ENCODE measurements at places on chromosomes 2 and 18.
A peak's percentile ranks its signal among the peaks of the same experiment; 100 is the strongest.

DNA sequence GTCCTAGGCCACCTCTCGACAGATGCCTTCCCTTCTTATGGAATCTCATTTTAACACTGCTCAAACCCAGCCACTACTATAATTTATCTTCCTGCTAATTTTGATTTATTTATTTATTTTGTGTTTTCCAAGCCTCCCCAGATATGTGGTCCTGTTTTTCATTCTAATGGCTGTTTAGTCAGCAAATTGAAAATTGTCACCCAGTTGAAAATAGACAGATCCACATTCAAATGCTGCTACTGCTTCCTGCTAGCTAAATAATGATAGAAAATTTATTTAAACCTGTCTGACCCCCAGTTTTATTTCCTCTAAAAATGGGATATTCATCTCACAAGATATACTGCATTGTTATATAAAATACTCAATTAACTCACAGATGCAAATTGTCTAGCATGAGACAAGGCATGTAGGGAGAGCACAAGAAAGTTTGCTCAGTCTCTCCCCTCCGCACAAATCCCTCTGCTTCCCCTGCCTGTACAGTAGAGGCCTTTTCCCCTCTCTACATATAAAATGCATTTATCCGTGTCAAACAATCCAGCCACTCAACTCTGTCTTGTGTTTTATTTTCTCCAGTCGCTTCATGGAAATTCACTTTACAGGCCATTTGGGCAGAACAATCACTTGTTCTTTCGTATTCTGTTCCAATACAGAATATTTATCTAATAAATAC, 389.9 kb downstream of the SOX11 start:
- no peak for DNase-seq

DNA sequence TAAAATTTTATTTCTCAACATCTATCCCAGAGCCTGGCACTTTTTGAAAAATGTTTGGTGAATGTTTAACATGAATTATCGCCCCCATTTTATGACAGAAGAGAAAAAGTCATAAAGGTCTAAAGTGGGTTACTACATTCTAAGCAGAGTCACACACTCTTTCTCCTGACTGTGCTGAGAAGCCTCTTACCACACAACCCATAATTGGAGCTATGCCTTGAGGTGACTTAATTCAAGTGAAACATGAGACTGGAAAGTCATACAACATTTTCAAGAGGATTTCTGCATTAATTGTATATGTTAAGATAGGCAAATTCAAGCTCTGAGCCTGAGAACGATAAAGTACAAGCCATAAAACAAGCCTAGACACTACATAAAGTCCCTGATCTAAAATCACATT, 3.1 kb upstream of the DSEL start:
- no peak for DNase-seq

GRCh38 chr2:226489775-226490541, 309.7 kb downstream of the IRS1 start:
- DNase-seq: no peak

DNA sequence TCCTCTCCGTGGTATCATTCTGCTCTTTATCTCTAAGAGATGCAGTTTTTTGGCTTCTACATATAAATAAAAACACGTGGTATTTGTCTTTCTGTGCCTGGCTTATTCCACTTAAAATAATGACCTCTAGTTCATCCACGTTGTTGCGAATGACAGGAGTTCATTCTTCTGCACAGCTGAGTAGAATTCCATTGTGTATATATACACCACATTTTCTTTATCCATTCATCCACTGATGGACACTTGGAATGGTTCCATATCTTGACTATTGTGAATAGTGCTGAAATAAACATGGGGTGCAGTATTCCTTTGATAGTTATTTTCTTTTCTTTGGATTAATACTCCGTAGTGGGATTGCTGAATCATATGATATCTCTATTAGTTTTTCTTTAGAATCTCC, 262.3 kb downstream of the SOX11 start:
- DNase-seq: no peak

DNA sequence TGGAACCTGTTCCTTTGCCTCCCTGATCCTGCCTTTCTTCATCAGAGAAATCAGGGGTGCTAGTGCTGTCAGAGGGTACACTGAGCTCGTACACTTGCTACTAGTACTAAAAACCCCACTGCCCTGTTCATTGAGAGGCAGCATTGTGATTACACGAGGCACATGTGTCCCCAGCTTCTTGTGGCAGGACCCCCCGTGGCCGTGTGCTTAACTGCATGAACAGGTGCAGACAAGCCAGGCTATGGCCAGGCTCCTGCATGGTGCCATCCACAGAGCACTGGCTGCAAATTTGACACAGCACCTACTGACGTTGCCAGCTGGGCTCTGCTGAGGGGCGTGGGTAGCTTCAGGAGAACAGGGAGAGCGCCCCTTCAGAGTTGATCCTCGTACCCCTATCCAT, 248.4 kb downstream of the GLI2 start:
- DNase-seq: no peak

DNA sequence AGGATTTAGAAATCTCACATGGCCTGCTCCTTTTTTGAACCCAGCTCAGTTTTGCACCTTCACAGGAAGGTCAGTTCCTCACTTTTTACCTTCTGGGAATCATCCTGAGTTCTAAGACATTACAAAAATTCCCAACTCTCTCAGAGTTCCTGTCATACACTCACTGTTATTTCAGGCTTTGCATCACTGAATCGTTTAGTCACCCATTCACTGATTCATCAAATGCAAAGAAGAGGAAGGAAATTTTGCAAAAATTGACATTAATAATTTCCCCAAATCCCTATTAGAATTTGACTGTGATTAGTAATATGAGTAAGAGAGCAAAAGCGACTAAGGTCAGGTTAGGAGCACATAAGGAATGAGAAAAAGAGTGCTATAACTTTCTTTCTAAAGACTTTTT, 197.5 kb downstream of the PDE1A start:
- no peak for DNase-seq

GRCh38 chr18:47404845-47405244, 153.4 kb upstream of the SKOR2 start:
- no peak for DNase-seq

DNA sequence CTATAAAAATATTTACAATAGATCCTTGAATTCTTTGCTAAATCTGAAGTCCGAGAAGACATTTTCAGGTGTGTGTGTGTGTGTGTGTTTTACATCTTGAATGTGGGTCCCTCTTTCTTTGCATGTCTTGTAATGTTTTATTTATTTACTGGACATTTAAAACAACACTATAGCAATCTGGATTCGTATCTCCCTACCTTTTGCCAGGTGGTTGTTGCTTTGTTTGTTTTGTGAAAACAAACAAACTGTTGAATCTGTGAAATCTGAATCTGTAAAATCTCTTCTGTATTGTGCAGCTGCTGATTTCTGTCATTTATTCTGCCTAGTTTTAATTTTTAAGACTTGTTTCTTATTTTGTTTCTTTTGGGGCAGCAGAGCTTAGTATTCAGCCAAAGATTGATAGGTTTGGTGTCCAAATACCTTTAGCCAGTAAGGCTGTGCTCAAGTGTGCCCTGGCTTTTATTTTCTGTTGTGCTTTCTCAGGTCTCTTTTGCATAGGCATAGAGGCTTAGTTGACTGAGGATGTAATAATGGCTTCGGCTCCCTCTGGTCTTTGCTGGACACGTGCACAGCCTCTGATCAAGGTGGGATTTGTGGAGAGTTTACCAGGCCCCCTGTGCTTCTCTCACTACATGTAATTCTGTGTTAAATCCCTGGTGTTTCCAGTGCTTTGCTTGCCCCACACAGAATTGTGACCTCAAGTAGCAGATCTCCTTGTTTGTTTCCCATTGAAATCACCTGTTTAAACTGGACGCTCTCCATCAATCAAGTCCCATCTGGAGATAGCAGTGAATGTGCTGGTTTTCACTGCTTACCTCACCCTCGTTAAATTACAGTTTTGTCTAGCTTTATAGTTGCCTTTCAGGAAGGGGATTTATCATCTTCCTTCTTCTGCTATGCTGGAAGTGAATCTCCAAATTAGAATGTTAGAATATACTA, 71.1 kb downstream of the BIRC6 start:
- no peak for DNase-seq

DNA sequence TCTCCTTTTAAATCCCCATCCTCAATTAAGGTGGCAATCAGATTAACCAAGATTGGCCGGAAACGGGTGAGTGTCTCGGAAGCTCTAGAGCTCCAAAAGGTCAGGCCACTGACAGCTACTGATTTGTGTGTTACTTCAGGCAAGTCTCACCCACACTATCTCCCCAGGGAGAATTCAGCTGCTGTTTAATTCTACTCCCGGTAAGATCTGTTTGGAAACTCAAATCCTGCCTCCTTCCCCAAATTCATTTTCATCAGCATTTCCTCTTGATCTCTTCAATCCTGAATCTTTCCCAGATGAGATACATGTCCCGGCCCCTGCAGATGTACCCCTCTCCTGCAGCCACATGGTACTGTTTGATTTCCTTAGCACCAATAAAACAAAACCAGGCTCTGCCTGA, 34.9 kb downstream of the EFR3B start:
- DNase-seq: peak; percentile 34

GRCh38 chr2:55162284-55163006, 69.6 kb downstream of the CLHC1 start:
- peak; percentile 35 for DNase-seq

- DNase-seq: no peak
These were observed 87.8 kb upstream of the THOC1 start for GRCh38 chr18:355678-356077.

DNA sequence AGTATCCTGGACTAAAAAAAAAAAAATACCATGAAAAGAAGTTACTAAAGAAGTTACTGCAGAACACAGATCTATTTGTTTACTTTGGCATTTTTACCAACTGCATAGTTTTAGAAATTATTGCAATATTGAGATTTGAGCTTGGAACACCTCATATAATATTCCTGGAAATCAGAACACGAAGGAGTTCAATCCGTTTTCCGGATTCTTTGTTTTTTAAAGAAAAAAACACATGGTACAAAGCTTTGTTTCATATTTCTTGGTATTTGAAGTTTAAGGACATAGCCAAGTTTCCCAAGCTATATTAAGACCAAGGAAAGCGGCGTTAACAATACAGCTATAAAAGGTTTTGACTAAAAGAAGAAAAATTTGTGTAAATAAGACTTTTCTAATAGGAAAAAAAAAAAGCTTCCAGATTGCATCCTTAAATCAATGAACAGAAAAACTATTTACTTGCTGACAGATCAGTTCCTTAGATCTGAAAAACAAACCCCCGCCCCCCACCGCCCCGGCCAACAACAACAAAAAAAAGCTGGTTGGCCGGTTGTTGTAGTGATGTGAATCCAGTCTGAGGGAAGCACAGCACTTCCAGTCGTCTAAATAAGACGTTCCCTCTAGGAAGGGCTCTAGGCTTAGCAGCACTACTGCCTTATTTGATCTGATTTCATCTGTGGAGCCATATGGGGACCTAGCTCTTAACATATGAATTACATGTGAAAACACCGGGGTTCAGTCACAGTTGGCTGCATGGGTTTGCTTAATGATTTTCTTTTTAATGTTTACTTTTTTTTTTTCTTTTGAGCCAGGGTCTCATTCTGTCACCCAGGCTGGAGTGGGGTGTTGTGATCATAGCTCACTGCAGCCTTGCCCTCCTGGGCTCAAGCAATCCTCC, 2.5 kb upstream of the RHOB start:
- no peak for DNase-seq

DNA sequence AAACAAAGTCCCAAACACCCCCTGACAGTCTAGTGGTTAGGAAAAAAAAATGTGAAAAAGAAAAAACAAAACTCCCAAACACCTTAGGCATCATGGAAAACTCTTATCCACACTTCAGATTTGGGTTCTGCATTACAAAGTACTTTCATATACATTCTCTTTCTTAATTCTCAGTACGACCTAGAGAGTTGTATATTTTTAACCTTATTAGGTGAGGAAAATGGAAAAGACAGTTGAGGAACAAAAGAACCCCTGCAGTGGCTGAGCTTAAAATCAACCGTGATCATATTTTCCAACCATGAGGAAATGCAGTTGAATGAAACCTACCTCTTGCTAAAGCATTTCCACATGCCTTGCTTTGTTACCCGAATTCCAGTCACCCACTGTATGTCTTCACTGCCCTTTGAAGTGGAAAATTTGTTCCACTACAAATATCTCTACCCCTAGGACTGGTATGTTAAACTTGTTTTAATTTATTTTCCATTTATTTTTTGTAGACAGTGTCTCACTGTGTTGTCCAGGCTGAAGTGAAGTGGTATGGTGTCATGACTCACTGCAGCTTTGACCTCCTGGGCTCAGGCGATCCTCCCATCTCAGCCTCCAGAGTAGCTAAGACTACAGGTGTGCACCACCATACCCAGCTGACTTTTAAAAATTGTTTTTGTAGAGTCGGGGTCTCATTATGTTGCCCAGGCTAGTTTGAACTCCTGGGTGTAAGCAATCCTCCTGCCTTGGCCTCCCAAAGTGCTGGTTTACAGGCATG, 56.9 kb upstream of the LPIN2 start:
- DNase-seq: no peak

DNA sequence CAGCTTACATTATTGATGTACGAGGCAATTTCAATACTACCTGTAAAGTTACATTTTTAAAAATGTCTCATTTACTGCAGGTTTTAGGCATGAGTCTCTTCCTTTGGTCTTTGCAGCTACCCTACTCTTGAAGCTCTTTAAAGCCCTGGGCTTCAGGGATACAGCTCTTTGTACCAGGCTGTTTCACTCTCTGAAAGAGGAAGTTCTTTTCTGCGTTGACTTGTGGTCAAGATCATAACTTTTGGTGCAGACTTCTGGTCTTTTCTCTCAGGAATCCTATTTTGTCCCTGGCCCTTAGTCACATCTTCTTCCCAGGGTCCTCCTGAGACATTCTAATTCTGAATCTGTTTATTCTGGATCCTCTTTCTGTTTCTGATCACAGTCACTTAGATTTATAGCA, 16.6 kb upstream of the HRH4 start:
- no peak for DNase-seq

DNA sequence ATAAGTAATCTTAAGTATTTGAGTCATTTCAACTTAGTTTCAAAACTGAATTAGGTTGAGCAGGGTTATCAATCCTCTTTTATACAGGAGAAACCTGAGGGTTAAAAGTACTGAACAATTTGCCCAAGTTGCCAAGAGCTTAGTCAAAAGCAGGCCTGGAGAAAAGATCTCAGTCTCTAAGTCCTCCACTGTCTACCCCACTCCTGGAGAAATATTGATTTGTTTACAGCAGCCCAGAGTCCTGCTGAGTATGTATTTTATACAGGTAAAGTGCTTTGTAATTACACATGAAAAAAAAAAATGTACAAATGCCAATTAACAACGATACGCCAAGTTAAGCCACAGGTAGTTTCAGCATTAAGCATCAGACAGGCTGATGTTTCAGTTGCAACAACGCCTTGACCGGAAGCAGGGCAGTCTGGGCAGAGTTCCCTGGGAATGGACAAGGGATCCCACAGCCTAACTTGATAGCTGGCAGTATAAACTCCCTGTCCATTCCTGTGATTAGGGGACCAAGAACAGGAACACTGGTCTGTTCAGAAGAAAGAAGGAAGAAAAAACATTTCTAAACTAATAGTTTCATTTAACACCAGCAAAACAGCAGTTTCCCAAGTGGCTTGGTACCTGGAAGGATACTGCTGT, 132.9 kb downstream of the MYO5B start:
- no peak for DNase-seq

- no peak for DNase-seq
These were observed 28.2 kb upstream of the SLC8A1 start for GRCh38 chr2:40480073-40480472.

- no peak for DNase-seq
These were observed 69.5 kb upstream of the TGIF1 start for GRCh38 chr18:3380384-3380961.

Measured in nephron progenitor cell (in vitro differentiated cells).